ENCODE measurements at places on chromosomes 1 and 21.

GRCh38 chr1:9687120-9687873 lies 35.8 kb downstream of the PIK3CD start:
- no peak for DNase-seq

GRCh38 chr1:30665216-30666010 lies 58.0 kb downstream of the MATN1 start:
- no peak for DNase-seq

GRCh38 chr1:114323959-114324661 lies 170.4 kb upstream of the SYT6 start:
- DNase-seq, result no peak

DNA sequence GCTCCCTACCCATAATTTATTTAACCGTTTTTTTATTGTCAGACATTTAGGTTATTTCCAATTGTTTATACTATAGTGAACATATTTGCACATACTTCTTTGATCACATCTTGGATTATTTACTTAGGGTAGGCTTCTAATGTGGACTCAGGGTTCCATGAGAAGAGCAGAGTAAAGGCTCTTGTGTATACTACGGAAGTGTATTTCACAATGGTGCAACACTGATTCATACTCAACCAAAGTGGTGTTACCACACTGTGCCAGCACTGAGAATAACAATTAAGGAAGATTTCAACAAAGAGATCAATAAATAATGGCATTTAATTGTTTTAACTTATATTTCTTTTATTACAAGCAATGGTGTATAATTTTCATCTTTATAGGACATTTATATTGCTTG lies 251.2 kb downstream of the ZNF326 start:
- DNase-seq, result no peak

- DNase-seq, result peak; percentile 43
Measured at GRCh38 chr1:183432548-183432875, 14.3 kb upstream of the NMNAT2 start.

DNA sequence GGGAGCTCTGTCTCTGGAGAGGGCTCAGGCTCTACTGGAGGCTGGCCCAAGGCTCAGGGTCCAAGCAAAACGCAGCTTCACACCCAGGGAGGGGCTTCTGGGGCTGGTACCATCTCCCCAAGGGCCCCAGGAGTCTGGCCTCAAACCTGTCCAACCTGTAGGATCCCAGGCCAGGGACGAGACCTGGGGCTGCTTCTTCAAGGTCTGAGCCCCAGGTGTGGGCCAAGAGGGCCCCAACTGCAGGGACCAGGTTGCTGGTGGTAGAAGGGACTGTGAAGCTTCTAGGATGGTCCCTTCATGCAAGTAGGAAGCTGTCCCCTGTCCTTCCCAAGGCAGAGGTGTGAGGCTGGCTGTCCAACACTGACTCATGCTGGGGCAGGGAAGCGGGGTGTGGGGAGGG lies 7.8 kb upstream of the MMEL1 start:
- DNase-seq, result no peak

- DNase-seq, result no peak
Measured at GRCh38 chr1:167936930-167937708, at the start of gene MPC2. Gene MPC2 (minus strand): TSS chr1:167937072. CDS start chr1:167935841, 1,231 bp downstream.

DNA sequence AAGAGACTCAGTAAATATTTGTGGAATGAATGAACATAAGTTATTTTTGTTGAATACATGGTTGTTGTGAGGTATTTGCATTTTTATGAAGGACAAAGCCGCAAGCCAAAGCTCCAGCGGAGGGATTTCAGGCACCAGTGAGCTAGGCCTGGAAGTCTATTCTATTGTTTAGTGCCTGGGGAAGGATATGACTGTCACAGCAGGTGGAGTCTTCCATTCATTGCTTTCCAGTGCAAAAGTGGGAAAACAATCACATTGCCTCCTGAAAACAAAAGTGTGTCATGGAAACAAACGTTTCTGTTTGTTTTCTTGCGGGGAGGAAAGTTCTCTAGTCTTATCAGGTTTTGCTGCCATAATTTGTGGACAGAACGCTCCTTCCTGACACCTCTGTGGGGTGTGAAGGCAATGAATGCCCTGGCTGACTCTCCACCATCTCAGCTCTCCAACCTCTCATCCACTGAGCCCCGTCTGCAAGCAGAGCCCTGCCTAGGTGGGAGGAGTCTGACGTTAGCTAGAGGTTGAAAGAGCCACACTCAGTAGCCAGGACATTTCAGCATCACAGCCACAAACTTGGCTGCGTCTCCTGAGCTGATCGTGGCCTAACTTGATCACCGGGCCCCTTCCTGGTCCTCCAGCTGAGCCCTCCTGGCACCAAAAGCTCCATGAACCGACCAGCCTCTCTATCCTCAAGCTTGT lies 739.1 kb downstream of the MATN1 start:
- no peak for DNase-seq

All from epithelial cell of prostate (primary cell).